ENCODE measurements at places on chromosomes 7 and 10.

DNA sequence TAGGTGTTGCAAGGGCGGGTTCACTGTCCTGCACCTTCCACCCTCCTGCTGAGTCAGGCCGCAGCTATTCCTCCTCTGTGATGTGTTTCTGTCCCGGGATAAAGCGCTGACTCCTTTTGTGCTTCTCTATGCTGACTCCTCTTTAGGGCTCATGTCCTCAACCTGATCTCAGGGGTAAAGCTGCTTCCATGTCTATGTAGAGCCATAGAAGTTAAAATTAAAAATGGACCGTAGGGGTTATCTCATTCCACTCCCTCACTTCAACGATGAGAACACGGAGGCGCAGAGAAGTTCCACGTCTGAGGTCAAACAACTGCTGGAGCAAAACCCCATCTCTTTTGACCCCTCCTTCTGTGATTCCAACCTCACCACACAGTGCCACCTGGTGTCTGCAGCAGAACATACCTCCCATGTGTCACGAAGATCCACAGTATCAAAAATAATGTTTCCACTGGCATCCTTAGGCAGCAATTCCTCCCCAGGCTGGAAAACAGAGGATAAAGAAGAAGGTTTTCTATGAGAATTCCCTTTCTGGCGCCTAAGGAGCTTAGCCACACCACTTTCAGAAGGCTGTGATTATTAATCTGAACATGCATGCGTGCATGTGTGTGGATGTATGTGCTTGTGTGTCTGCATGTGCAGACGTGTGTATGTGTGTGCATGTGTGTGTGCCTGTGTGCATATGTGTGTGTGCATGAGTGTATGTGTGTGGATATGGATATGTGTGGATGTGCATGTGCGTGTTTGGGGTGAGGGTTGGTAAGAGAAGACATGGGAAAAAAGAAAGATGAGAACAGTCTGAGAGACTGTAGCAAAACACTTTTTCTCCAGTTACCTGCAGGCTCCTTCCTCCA is 81.2 kb upstream of the UCN3 start:
- peak; percentile 45 for DNase-seq

- no peak for DNase-seq
These were observed 9.7 kb downstream of the DPYSL4 start for GRCh38 chr10:132196178-132197113.

DNA sequence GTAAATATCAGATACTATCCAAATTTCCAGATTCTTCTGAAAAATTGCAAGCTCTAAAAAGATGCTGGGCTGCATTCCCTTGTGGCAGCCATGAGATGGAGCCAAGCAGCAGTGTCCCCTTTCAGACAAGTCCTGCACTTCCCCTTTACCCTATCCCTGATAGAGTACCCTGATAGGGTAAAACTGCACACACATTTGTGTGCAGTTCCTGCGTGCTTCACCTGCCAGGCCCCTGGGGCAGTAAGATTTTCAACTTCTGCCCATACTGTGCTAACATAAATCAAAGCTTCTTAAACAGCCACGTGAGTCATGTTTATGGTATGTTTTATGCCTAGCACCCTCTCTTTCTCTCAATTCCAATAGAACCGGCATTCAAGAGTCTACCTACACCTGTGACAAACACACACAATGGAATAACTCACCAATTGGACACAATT is 52.2 kb downstream of the IFIT5 start:
- no peak for DNase-seq

GRCh38 chr7:36217211-36217960 is 64.3 kb downstream of the EEPD1 start:
- DNase-seq, result no peak

- peak; percentile 80 for DNase-seq
These were observed 918 bp downstream of the CALHM2 start for GRCh38 chr10:103451091-103451813.

GRCh38 chr7:26265065-26265464 is 26.6 kb upstream of the SNX10 start:
- no peak for DNase-seq

DNA sequence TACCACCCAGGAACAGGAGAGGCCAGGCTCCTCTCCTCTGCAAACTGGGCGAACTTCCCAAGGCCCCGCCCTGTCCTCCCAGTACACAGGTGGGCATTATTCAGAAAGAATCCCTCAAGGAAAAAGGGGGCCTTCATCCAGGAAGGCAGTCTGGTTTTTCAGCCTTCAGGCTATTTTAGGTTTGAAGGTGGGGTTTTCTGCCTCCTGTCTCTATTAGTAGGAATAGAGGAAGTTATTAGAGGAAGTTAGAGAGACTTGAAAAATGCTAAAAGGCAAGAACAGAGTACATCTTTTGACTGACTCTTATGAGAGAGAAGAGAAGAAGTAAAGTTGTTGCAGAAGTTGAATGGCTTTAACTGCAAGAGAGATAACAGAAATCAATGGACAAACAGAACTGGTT is 250.9 kb upstream of the SORCS1 start:
- DNase-seq, result no peak

DNA sequence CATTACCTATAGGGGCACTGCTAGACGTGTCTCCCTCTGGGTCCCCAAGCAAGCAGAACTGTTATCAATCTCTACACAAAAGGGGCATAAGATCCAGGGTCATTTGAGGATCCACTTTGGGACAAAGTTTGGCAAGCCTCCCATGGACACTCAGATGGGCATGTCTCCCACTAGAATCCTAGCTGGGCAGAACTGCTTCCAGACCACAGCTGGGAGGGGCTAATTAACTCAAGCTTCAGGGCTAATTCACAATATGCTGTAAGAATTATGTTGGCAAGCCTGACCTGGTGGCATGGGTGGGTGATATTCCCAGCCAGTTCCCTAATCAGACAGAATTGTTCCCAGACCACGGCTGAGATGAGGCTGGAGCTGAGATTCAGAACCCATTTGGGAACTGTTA is 738.4 kb upstream of the FZD8 start:
- no peak for DNase-seq

GRCh38 chr7:122767339-122767738 is 64.6 kb upstream of the RNF148 start:
- DNase-seq, result no peak

GRCh38 chr10:79628988-79629954 is 18.5 kb downstream of the SFTPA1 start:
- no peak for DNase-seq

GRCh38 chr10:124668517-124669051 is 75.6 kb downstream of the FAM53B start:
- no peak for DNase-seq

- no peak for DNase-seq
These were observed 979 bp upstream of the NODAL start for GRCh38 chr10:70442332-70442988.

DNA sequence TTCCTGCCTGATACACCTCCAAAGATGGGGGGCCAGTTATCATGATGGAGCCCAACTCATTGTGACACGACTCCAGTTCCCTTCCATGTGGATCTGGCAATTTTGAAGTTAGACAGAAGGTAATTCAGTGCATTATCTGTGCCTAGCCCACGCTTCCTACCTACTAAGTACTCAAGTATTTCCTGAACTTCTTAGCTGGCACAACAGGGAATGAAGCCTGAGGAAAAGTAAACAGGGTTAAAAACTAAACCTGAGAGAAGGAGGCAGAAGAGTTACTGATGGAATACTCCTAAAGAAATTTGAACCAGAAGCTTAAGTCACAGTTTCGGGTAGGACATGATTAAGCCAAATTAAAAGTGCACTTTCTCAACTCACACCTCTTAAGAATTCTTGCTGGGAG is 1.1 kb upstream of the SEC31B start:
- DNase-seq, result no peak

DNA sequence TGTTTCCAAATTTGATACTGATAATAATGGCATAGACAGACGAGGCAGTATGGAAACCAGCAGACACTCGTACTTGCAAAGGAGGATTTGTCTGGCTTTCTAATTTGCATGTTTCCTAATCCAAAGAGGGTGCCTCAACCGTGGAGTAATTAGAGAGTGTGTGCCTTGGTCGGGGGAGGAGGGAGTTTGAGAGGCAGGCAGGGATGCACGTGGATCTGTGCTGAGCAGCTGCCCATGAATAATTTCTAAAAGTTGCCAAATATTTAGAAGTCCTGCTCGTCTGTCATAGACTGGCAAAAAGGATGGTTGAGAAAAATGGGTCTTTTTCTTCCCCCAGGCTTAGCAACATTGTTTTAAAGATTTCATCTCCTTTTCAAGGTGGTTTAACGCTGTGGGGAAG is 69.4 kb downstream of the PTPRE start:
- no peak for DNase-seq

DNA sequence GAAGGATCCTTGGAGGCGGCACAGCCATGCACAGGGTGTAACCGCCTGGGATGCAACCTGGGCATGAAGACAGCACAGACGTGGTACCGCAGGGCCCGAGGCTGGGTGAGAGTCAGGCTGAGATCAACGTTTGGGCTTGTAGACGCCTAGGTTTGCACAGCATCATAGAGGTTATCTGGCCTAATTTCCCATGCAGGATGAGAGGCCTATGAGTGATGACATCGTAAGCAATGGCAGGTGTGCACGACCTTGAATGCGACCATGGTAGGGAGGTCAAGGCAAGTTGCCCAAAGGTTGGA is 7.5 kb downstream of the CALML3 start:
- DNase-seq, result no peak

DNA sequence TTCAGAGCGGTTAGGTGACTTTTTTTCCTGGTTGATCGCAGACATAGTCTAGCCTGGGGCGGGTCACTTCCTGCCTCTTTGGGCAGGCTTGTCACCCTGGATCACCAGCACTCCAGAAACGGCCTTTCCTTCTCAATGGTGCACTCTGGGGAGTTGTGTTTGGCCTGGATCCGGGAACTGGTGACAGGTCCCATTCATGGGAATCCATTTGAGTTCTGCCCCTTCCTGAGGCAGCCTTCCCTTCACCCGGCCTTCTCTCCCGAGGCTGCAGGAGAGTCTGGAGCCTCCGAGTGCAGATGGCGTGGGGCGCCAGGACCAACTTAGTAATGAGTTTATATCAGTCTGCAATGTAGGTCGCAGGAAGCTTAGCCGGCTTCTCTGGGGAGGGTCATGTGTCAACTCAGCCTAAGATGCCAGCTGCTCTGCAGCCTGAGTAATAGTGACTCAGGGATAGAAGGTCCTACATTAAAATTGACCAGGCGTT is 54.2 kb downstream of the TACR2 start:
- DNase-seq, result no peak

GRCh38 chr7:158743219-158743618 is 38.6 kb upstream of the NCAPG2 start:
- DNase-seq, result no peak

DNA sequence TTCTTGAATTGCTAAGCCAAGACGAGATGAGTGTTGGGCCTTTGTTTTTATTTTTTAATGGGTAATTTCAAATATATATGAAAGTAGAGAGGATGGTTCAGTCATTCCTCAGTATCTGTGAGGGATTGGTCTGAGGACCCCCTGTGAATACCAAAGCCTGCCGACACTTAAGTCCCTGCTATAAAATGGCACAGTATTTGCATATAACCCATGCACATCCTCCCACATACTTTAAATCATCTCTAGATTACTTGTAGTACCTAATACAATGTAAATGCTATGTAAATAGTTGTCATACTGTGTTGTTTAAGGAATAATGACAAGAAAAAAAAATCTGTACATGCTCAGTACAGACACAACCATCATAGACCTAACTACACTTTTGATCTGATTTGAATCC is 73.4 kb downstream of the NOD1 start:
- DNase-seq, result no peak

DNA sequence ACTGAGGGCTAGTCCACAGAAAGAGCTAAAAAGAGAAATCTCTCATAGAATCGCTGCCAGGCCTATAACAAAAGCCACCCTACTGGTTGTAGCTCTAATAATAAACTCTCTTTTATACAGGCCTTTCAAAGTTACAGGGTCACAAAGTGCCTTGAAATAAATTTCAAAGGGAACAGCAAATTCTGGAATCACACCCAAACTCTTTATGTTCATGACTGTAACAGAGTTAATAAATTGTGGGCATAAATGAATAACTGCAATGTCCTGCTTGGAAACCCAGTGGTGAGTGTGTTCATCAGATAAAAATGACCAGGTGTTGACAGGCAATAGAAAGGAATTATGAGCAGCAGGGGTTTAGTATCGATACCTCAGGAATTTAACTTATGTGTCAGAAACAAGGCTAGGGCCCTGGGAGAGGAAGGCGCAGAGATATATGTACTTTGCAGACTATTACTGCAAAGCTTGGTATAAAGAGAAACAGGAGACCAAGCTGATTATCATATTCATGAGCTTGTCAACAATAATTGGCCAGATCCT is 9.3 kb downstream of the CDC14C start:
- no peak for DNase-seq

- DNase-seq, result no peak
These were observed 45.8 kb downstream of the EXOC6 start for GRCh38 chr10:92894081-92894655.

DNA sequence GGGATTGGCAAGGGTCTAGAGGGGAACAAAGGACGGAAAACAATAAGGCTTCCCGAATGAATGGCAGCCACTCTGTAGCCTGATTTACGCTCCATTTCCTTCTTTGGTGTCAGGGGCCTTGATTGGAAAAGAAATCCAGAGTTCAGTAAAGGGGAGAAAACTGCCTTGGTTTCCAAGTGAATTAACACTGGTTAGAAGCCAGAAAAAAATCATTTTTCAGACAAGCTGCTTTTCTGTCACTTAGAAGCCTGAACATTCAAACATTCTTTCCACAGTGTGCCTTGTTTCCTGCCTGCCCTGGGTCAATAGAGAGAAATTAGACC is 283 bp upstream of the TRDMT1 start:
- no peak for DNase-seq

- DNase-seq, result no peak
These were observed 27.1 kb upstream of the SEMA3C start for GRCh38 chr7:80945976-80946375.

DNA sequence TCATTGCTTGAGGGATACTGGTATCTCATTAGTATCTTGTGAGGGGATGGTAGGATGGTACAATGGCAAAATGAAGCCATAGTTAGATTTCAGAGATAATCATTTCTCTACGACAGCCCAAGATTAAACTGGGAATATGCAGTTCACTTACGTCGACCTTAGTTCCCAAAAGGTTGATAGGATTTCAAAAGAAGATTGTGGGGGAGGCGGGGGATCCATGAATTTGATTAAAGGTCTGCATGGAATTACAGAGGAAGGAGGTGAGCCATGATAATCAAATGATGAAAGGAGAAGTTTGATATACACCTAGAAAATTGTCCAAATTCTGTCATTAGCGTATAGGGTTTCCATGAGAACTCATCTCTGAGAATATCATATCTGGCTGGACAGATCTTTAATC is 206.6 kb downstream of the CELF2 start:
- DNase-seq, result no peak

- no peak for DNase-seq
These were observed 8.6 kb upstream of the PLAU start for GRCh38 chr10:73902351-73902750.

- DNase-seq, result no peak
These were observed 108.0 kb downstream of the SND1 start for GRCh38 chr7:127759945-127760421.

- DNase-seq, result peak; percentile 21
These were observed 213.9 kb downstream of the MAD1L1 start for GRCh38 chr7:2018569-2019460.

Measured in COLO829 (cell line).